ENCODE measurements at places on chromosomes 2 and 18.
A peak's percentile ranks its signal among the peaks of the same experiment; 100 is the strongest.

DNA sequence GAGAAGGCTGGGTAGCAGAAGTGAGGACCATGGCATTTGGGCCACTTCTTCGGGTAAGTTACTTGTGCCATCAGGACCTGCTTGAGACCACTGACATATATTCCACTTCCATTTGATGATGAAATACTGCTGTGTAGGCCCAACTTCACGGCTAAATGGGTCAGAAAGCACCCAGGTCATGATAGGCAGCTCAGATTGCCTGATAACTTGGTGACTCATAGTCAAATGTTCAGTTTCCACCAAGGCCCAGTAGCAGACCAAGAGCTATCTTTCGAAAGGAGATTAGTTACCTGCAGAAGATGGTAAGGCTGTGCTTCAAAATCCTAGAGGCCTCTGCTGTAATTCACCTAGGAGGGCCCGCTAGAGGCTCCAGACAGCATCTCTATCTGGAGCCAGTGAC, 31.8 kb upstream of the MEX3C start:
- no peak for DNase-seq

DNA sequence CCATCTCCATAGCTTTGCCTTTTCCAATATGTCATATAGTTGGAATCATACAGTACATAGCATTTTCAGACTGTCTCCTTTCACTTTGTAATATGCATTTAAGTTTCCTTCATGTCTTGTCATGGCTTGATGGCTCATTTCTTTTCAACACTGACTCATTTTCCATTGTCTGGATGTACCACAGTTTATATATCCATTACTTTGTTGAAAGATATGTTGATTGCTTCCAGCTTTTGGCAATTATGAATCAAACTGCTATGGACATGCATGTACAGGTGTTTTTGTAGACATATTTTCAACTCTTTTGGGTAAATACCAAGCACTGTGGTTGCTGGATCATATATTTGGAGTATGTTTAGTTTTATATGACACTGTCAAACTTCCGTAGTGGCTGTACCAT, 26.3 kb downstream of the ACSL3 start:
- DNase-seq, result no peak

- no peak for DNase-seq
Measured at GRCh38 chr18:28167835-28168349, 9.0 kb downstream of the CDH2 start.

DNA sequence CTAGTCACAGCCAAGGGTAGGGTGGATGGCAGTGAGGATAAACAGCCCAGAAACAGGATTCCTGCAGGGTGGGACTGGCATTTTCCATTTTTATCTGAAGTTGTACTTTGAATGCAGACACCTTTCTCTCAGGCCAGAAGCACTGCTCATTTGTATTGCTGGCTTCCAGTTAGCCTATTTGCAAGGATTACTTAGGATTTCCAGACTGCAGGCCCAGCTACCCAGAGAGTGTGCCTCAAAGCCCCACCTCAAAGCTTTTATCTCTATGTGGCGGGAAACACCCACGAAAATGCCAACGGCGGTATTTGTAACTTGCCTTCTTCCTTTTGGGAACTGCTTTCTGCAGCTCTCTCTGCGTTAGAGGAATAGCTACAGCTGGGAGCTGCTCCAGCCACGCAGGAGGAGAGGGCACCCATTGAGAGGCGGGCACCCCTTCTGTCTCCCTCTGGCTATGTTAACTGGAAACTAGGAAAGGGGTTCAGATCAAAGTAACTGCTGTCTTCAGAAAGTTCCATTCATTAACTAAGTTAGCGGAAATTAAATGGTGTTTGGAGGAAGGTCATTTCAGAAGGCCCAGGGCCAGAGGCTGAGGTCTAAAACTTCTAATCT, 144.9 kb downstream of the TGIF1 start:
- DNase-seq, result no peak

DNA sequence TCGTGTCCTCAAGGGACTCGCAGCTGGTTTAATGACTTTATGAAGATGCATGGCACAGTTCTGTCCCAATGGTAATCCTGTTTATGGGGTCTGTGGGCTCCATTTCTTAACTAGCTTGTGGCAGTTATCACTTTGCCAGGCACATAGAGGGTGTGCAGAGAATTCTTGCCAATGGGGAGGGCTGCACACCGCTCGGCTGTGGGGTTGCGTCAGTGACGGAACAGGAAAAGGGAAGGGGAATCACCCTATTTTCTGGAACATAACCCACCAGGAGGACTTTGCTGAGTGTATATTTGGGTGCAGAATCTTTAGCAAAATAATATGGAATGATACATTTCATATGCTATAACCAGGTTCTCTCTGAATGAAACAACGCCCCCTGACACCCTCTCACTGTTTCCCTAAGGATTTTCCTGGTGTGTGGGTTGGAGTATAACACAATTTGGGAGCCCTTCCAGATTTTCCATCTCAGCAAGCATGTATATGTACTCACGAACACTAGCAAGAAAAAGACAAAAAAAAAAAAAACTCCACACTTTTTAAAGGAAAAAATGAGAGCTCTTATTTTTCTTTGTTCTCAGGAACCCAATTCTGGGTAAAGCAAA, 43.9 kb upstream of the TRIB2 start:
- DNase-seq, result no peak

DNA sequence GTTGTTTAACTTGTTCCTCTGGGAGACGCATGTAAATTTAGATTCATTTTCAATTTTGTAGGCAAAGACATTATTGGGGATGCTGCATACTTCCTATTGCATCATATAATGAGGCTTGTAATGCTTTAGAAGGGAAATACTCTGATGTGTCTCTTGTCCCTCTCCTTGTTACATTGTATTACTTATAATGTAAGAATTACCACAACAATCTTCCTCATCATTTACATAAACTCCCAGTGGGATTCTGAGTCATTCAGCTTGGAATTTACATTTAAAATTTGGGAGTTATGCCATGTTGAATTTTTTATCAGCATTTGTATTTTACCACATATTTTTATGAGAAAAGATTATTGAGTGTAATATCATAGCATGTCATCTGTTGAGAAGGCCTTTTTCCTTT, 963.4 kb upstream of the NRXN1 start:
- DNase-seq, result no peak

DNA sequence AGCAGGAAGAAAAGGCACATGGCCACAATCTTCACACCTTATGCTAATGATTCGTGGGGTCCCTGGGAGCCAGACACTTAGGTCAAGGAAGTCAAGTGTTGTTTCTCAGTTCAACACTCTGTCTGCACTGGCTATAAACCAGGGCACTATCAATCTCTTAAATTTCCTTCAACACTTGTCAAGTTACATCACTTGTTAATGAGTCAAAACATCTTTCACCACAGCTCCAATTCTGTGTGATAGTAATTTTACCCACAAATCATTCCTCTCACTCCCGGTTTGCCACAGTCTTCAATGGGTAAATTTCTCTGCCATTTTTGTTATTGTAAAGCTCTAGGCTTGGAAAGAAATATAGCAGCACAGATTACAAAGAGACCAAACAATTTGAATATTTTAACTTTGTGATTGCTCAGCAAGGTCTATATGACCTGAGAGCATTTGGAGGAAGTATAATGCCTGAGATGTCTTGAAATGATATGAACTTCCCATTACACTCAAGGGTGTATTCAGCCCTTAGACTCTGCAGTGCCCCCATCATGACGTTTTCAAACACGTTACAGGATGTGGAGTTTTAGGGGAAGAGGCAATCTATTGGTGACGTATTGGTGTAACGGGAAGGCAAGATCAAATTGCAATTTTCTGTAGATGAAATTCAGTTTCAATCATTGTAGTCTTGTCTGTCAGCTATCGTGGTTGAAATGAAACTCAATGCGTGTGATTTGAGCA, 78.7 kb downstream of the ICOS start:
- peak; percentile 38 for DNase-seq

- no peak for DNase-seq
Measured at GRCh38 chr18:73199151-73199550, 331.4 kb upstream of the NETO1 start.

GRCh38 chr2:85449214-85449588, 30.7 kb downstream of the SH2D6 start:
- no peak for DNase-seq

GRCh38 chr18:45046228-45046627, 365.5 kb downstream of the SETBP1 start:
- no peak for DNase-seq

DNA sequence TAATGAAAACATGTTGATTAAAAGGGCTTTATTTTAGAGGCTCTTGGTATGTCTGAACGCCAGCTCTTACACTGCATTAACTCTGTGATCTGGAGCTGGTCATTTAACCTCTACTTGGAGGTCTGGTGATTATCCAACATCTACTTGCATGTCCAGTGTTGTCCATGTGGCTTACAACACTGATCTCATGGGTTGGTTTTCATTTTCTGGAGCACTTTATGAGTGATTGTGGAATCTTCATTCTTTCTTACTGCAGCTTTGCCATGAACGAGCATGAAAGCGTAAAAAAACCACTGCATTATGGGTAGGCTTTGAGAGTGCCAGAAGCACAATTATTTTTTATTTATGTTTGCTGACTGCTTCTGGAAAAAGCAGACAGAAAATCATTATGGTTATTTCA, 4.8 kb downstream of the CCDC195 start:
- DNase-seq, result no peak

DNA sequence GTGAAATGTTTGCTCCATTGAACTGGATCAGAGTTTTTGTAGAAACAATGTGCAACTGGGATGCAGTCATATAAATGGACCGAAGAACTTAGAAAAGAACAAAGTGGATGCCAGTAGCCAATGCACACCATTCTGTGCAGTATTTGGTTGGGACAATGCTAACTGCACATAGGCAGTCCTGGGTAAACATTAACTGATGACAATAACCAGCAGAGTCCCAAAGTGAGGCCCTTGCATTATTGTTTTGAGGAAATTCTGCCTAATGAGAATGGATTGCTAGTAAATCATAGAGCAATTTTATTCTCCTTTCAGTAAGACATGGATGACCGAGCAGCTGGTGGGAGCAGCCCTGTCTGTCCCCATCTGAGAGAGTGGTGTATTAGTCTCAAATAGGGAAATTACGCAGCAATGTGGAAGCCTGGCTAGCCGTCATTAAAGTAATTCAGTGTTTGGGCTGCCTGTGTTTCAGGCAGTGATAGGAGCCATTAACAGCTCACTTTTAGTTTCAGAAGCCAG, 94.9 kb downstream of the KCTD1 start:
- DNase-seq, result no peak

- DNase-seq, result no peak
Measured at GRCh38 chr2:233185963-233186362, 65.5 kb upstream of the ATG16L1 start.

DNA sequence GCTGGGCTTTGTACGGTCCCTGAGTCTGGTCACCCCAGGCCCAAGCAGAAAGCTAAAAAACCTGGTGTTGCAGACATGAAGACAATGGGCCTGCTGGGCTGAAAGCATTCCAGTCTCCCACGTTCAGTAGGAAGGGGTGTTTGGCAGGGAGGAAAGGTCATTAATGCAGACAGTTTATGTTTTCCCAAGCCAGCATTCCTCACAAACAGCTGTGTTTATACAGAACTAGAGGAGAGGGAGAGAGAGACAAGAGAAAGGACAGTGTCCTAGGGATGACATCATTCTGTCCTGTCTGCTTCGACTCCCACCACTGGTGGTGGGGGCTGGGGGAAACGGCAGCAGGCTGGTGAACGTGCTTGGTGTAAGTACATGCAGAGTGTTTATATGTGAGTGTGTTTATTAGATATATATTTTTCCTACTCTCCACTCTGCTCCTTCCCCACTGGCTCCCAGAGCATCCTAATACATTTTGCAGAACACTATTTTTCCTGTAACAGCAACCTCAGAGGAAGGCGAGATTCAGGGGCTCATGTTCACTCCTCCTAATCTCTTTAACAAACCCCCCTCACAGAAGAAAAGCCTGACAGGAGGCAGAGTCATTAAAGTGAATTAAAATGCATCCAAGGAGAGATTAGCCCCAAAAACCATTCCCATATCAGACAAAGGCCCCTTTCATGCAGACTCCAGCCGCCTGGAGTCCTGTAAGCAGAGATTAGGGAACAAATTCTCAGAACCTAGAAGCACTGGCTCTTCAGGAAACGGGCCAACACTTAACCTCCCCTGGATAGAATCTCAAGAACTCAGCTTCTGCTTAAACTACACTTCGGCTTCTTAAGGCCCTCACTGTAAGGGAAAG, 380.4 kb downstream of the TNS1 start:
- DNase-seq, result no peak

DNA sequence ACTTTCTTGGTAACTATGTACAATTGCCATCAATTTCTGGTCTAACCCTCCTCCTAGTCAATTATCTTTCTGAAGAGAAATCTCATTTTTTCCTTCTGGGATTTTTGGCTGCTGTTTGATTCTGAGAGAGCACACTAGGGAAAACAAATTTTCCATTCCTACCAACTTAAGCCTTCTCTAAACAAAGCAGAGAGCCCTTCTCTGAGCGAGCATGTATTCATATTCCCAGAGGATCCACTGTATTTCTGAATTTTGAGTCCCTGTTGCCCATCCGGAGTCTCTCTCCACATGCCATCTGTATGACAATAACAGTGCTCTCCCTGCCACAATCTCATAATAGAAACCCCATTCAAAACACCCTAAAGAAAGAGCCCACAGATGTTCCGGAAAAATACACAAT, 78.5 kb downstream of the MAIP1 start:
- no peak for DNase-seq

GRCh38 chr2:217948897-217949296, 53.9 kb downstream of the TNS1 start:
- no peak for DNase-seq

GRCh38 chr2:232900811-232901735, 31.0 kb downstream of the SNORC start:
- DNase-seq, result no peak

- DNase-seq, result no peak
Measured at GRCh38 chr2:208939852-208940251, 484.0 kb upstream of the MAP2 start.

DNA sequence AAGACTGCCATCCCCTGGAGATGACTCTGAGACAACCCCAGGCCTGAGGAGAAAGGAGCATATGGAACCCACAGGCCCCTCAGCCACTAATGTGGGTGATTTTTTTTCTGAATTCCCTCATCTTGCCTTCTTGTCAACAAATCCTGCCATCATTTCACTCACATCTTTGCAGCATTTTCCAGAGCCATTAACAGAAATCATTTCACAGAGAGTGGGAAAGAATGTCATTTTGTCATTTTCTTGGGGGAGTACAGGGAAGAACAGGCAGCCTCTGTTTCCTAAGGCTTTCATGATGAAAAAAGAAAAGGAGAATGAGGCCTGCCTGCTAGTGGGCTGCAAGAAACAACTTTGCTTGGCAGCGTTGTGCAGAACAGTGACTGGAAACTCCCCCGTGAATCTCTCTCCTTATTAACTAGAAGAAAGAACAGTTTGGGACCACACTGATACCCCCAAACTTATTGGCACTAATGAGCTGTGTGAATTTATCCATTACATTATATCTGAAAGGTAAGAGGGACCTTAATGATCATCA, 1464.6 kb upstream of the CELF4 start:
- no peak for DNase-seq
